ENCODE measurements at places on chromosomes 2 and 18.

DNA sequence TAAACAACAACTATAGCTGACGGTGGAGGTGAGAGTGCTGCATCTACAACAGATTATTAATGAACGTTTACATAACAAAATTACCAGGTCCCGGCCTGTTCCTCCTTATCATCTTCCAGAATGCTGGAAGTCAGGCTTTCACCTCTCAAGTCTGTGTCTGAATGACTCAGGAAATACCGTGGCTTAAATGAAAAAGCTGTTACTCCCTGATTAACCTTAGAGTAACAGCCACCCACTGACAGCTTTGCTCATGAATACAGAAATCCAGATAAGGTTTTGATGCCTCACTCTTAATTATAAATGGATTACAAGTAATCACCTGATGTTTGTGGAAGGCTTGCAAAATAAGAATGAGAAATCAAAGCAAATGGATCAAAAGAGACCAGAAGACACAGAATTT is 885.3 kb upstream of the CELF4 start:
- DNase-seq, result no peak

DNA sequence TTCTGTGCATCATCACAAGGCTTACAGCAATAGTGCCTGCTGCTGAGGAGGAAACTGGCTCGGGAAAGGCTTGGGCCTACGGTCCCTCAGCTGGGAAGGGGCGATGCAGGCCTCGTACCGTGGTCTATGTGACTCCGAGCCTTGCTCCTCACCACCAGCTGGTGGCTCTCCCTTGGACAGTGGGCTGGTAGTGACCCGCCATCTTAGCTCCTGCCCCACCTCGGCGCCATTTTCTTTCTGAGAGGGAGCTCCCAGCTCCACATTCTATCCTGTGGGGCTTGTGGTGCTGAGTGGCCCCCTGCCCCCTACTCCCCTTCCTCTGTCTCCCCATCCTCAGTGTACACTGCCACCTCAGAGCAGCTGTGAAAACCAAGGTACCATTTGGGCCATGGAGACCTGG is 255.7 kb downstream of the KLHL29 start:
- no peak for DNase-seq

- DNase-seq, result no peak
These were observed 55.8 kb upstream of the ALPP start for GRCh38 chr2:232322560-232323327.

- DNase-seq, result no peak
These were observed 17.1 kb upstream of the TTC21B start for GRCh38 chr2:165970663-165971062.

- DNase-seq, result no peak
These were observed 2.0 kb downstream of the TMEM169 start for GRCh38 chr2:216083464-216084281.

DNA sequence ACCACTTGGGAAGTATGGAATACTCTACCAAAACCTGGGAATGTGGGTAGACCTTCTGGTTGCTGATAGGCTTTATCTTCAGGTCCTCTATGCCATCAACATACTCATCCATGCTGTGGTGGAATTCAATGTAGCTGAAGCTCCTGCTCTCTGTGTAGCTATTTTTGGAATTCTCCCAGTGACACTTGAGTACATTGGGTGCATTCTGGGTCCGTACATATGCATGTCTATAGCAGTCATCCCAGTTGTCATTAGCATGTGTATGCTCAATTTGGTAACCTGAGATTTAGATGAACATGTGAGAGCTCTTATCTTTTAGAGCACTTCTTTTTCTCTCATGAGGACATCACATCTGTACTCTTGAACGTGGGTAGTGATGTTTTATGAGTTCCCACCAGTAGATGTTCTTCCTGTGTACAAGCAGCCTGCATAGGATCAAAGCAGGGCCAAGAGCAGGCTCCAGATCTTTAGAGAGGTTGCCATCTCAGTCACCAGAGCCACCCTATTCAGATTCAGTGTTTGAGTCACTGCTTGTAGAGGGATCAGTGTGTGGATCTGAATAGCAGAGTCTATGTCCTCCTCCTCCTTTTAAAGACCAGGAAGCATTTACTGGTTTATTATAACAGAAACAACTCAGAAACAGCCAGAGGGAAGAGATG is 65.9 kb downstream of the MGAT5 start:
- no peak for DNase-seq

- DNase-seq, result no peak
These were observed 1544.4 kb downstream of the LRP1B start for GRCh38 chr2:140586379-140586778.

GRCh38 chr2:6972067-6972710 is 55.0 kb downstream of the RNF144A start:
- no peak for DNase-seq

DNA sequence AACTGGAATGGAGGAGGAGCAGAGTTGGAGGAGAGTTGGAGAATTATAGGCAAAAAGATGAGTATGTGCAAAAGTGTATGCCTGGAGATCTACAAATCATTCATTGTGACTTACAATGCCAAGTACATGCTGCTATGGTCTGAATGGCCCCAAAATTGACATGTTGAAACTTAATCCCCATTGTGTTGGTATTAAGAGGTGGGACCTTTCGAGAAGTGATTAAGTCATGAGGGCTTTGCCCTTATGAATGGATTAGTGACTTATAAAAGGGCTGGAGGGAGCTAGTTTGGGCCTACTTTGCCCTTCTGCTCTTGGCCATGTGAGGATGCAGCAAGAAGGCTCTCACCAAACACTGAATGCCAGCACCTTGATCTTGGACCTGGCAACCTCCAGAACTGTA is 6.3 kb upstream of the RBMS1 start:
- no peak for DNase-seq

DNA sequence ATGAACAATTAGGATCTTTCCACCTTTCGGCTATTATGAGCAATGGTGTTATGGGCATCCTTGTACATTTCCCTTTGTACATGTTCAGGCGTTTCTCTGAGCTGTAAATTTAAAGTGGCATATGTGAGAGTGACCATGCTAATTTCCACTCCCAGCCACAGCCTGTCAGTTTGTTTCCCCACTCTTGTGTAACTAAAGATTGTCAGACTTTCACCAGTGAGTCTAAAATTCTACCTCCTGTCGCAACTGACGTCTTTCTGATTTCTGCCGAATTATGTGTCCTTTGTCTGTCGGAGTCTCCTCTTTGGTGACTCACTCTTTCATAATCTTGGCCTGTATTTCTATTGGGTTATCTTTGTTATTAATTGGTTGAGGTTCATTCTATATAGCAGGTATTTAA is 50.7 kb downstream of the TRAPPC12 start:
- DNase-seq, result no peak

DNA sequence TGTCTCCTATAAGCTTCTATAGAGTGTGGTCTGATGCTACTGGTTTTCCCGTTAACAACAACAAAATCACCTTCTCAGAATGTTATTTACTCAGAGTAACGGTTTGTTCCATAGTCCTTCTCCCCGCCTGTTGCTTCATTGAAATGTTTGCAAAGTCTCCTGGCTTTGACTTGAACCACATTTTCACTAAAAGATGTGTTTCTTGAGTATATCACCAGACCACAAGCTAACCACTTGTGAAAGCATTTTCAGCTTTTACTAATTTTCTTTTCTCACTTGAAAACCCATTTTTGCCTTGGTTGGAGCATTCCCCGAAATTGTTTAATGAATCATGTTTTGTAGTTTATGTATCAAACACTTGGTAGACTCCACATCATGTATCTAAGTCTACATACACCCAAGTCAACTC is 121.2 kb downstream of the DPP4 start:
- DNase-seq, result no peak

- no peak for DNase-seq
These were observed 61.4 kb downstream of the MTCL1 start for GRCh38 chr18:8766559-8767293.

DNA sequence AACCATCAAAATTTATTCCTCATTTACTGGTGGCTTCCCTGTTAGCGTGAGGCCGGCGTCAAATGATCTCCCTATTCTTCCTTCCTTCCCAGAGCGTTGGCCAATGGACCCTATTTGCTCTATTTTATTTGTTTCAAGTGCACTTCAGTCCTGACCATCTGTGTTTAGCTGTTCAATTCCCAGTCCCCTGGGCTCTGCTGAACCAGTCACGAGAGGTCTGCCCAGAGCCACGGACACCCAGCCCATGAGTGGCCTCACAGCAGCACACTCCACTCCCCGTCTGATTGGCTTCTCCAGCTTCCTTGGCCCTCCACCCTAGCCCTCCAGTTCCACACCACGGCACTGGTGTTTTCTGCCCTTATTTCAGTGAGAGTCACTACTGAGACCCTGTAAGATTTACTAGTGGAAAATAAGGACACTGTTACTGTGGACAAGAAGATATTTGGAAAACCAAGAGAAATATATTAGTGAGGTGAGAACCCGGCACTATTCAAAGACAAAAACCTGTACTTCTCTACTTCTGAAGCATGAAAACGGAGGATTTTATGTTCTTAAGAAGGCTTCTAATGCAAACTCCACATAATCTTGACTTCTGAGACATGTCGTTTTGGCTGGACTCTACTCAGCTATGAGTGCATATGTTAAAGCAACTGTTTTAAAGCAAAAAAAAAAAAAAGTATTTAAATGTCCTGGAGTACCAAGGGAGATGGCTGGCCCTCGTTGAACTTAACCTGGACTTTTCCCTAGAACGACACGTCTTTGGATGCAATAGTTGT is 86.6 kb downstream of the COL6A3 start:
- DNase-seq, result no peak

GRCh38 chr2:233867993-233868532 is at the start of gene MSL3B:
MSL3B (minus strand) TSS chr2:233868386.
- DNase-seq, result peak; percentile 15

DNA sequence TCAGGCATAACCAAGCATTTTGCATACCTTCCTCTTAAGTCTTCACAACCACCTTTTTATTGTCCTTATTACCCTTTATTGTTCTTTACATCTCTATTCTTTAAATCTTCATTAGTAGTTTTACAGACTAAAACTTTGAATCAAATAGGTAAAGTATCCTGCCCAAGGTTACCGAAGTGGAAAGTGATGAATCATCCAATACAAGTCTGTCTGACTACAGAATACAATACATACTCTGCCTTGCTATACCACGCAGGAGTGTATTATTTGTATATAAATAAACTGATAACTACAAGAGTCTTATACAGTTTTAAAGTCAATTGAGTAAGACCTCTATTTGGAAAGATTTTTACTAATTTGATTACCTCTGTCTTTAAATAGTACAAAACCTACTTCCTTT is 196.0 kb downstream of the ZEB2 start:
- no peak for DNase-seq

DNA sequence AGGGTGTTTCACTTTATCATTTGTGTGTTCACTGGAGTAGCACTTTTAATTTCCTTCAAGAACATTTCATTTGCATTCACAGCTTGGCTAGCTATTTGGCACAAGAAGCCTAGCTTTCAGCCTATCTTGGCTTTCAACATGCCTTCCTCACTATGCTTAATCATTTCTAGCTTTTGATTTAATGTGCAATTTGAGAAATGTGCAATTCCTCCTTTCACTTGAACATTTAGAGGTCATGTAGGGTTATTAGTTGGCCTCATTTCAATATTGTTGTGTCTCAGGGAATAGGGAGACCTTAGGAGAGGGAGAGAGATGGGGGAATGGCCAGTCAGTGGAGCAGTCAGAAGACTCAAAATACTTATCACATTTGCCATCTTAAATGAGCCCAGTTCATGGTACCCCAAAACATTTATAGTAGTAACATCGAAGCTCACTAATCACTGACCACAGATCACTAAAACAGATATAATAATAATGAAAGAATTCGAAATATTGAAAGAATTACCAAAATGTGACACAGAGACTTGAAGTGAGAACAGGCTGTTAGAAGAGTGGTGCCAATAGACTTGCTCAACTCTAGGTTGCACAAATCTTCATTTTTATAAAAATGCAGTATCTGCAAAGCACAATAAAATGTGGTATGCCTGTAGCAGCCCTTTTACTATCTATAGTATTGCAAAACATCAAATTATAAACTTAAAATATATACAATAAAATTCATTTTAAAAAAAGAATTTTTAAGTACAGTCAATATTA is 561.2 kb downstream of the METTL4 start:
- DNase-seq, result no peak

Data from stimulated activated CD8-positive, alpha-beta memory T cell treated with anti-CD3 and anti-CD28 coated beads, Interleukin-12 subunit alpha, Interleukin-12 subunit beta, amount 100 ng/mL, for 1 hour (primary cell).